ENCODE measurements at places on chromosomes 5 and 9. TPM values are rescaled to one million over a fixed set of nuclear protein-coding genes. Genes with fewer than 3 reads are reported as not detected.

DNA sequence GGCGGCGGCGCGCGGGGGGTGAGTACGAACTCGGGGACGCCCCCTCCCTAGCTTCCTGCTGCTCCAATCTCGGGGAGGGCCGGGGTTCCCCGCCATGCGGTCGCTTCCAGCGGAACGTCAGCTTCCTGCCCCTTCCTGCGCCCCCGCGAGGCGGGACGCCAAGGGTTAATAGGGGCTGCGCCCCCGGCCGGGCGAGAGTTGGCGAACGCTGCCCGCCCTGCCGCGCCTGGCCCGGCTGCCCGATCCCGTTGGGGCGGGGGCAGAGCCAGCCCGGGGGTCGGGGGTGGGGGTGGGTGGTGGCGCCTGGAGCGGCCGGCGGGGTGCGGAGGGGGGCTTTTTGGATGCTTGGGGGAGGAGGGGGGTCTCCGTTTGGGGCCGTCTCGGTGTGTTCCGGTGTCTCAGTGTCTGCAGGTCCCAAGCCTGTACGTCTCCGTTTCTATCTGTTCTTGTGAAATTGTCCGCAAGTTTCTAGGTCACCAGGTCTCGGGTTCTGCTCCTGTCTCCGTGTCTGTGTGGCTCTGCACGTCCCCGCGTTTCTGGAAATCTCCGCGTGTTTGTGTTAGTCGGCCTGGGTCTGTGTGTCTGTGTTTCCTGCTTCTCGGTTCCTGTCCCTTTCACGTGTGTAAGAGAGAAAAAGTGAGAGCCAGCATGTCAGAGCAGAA is 789 bp downstream of the COL27A1 start:
- no peak for DNase-seq

The LRRC19 gene
- total RNA-seq = 2.9 TPM

- no peak for DNase-seq
Measured at GRCh38 chr5:151632941-151633340, 41.8 kb upstream of the FAT2 start.

GRCh38 chr5:3994628-3995027 is 399.0 kb downstream of the IRX1 start:
- peak; percentile 31 for DNase-seq

GRCh38 chr5:150540615-150541396 is 32.9 kb downstream of the NDST1 start:
- DNase-seq = peak; percentile 95

The LCN6 gene
- total RNA-seq = not detected

DNA sequence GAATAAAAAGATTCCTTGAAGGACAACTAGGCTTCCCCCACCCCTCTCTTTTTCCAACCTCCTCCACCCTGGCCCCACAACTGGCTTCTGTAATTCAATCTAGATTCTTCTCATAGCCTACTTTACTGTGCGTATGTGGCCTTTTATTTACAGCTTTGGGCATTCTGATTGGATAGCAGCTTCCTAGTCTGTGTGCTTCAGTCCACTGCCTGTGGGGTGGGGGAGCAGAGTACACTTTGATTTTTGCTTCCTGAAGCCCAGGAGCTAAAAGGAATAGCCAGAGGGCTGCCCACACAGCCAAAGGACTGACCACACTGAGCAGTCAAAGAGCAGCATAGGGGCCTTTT is 30.4 kb downstream of the RUSC2 start:
- no peak for DNase-seq

DNA sequence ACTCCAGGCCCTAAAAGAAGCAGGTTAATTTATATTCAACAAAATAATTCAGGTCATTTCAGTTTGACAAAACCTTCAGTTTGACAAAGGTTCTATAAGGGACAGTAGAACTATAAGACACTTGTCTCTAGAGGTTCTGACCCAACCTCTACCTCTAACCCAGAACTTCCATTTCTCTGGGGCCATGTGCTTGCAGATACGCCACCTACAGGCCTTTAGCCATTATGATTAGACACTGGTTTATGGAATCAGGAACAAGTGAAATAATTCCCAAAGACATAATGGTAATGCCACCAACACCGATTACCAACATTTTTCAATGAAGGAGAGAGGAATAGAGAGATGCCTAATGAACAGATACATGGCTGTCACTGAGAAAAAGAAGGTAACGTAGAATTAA is 733.9 kb downstream of the PRELID2 start:
- no peak for DNase-seq

The ENTPD8 gene
- total RNA-seq = not detected

- DNase-seq = no peak
Measured at GRCh38 chr9:133689151-133689763, 48.9 kb downstream of the SARDH start.

Data from umbilical cord (tissue), 2 donors.